ENCODE measurements at places on chromosomes 2 and 18.

- DNase-seq = no peak
Observed at GRCh38 chr18:62368100-62368499, 43.0 kb downstream of the TNFRSF11A start.

GRCh38 chr2:206160125-206160806, 571 bp downstream of the EEF1B2 start:
- DNase-seq = no peak

DNA sequence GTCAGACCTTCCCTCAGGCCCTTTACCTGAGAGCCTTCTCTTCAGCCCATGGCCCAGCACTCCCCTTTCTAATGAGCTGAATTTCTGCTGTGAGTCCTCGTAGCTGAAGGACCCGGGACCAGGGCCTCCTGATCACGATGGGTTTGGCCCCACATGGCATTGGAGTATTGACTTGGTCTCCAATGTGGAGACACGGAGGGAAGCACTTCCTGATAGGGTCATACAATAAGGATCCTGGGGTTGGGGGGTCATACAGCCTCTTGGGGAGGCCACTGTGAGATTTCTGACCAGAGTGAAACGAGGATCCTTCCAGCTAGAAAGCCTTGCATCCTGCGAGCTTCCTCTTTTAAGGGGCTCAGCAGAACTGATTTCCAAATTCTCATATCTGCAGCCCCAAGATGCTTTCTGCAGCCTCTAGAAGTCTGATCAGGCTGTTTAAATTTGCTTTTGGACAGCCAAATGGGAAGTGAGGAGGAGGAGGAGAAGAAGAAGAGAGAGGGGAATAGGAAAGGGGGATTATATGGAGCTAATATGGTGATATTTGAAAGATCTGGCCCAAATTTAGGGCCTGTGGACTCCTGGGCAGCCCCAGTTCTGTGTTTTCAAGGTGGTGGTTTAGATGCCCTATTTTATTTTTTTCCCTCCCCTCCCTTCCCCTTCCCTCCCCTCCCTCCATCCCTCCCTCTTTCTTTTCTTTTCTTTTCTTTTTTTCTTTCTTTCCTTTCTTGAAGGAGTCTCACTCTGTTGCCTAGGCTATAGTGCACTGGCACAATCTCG, 38.9 kb downstream of the RHOB start:
- no peak for DNase-seq

GRCh38 chr18:28114472-28114871, 62.5 kb downstream of the CDH2 start:
- DNase-seq = no peak

DNA sequence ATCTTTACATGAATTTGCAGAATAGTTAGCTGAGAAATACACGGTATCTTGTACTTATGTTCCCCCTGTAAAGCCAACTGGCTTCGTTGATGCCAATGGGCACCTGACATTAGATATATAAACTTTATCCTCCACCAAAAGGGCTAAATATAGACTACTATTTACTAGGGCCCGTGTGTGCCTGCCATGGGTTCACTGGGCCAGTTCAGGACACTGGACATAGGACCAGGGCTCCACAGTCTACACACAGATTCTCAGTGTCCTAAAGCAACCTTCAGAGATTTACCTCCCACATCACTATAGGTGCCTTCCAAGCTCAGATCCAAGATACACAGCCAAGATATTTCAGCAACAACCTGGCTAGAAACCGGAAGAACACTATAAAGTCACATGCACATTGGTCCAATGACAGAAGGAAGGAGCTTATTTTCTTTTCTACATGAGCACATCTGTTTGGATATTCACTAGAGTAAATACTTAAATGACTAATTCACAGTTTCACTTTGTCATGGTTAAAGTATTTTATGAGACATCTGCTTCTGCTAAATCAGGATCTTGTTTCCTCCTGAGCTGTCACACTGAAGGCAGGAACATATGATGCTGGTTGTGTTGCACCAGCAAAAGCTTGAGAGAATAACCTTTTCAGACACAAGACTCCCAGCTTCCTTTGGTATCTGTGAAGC, 95.1 kb downstream of the MYO5B start:
- DNase-seq = no peak

GRCh38 chr2:217142649-217143266, 282.9 kb upstream of the TNP1 start:
- DNase-seq = no peak

- no peak for DNase-seq
Observed at GRCh38 chr18:10391506-10391905, 62.9 kb upstream of the APCDD1 start.

DNA sequence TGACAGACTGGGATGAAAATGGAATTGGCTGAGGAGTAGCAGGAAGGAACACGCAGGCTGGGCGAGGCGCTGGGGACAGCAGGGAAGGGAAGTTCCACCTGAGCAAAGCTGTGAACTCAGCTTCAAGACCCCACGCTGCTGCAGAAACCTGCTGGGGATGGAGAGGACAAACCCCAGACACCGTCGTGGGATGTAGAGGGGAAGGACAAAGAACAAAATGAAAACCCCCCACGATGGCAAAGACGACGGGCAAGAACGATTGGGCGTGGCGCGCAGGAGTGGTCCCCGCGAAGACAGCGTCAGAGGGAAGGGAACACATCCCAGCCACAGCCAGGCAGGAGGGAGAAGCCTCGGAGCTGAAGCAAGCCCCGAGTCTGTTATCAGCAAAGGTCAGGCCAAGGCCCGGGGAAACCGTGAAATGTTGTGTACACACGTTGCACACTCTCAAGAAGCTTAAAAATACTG, 222.9 kb downstream of the NDUFA10 start:
- peak; percentile 8 for DNase-seq

DNA sequence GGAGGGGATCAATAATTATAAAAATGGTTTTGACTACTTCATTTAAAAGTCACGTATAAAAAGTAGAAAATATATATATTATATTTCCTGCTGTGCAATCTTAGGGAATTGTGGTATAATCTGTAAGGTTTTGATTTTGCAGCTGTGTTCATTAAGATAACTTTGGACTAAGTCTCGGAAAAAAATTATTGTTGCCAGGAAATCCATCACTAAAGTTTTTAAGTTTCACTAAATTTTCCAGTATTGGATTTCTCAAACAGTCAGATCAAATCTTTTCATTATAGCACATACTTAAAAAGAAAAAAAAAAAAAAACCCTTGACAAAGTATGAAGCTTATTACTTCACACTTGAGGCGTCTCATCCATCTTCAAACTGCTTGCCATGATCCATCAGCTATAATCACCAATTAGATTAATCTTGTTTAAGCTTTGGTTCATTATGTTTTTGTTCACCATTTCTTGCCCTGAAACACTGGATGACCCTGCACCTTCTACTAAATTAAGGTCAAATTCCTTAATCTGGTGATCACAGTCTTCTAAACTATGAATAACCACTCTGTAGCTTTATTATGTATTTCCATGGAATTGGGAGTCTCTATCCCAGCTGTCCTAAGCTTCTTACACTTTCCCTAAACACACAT, 326.6 kb upstream of the COL3A1 start:
- no peak for DNase-seq

GRCh38 chr2:240149943-240150784, 9.7 kb upstream of the OTOS start:
- DNase-seq = peak; percentile 41

DNA sequence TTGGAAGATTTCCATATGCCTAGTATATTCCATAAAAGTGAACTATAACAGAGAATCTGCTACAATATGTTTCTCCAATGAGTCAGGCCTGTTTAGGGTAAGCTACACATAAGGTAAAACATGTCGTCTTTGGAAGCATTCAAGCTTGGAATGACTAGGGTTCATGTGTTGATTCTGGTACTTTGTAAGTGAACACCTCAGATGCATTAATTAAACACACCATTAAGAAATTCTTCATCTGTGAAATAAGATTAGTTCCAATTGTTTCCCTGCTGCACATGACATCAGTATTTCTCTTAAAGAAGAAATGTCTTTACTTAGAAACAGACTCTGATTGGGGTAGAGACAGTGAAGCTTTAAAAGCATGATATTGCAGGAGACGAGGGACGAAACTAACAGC, 461.1 kb upstream of the NXPH2 start:
- DNase-seq = no peak

DNA sequence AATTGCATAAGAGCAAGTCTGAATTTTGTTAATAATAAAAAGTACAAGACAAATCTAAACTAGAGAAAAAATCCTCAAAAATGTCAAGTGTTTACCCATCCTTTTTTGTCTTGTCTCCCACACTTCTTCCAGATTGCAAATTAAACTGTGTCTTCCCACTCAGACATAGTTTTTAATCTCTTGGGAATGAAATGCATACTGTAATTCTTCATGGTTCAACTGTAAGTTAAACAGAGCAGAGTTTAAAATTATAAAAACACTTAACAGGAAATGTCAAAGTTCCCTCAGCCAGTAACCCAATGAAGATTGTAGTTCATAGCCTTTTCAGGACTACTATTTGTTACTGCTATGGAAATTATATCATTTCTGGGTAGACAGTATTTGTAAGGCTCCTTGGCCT, 171.8 kb downstream of the UBE2E3 start:
- no peak for DNase-seq

DNA sequence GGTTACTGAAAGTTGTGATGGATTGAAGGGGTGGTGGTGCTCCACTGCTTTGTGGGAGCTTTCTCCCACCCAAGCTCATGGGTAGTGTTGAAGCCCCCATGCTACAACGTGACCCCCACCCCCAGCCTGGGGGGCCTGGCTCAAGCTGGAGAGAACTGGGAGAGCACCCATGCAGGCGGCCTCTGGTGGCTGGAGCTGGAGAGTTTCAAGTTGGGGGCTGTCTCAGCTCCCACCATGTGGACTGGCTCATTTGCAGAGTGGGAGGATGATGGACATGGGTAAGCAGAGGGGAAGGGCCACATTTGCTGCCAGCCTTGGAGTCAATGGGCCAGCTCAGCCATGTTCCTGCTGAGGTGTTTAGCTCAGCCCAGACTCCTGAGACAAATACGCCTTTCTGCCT, 62.8 kb downstream of the INPP4A start:
- no peak for DNase-seq

GRCh38 chr2:227033471-227034148, 130.4 kb downstream of the COL4A4 start:
- peak; percentile 32 for DNase-seq

DNA sequence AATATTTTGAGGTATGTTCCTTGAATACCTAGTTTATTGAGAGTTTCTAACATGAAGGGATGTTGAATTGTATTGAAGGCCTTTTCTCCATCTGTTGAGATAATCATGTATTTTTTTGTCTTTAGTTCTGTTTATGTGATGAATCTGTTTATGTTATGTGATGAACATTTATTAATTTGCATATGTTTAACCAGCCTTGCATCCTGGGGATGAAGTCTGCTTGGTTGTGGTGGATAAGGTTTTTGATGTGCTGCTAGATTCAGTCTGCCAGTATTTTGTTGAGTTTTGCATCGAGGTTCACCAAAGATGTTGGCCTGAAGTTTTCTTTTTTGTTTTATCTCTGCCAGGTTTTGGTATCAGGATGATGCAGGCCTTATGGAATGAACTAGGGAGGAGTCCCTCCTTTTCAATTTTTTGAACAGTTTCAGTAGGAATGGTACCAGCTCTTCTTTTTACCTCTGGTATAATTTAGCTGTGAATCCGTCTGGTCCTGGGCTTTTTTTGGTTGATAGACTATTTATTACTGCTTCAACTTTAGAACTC, 71.9 kb downstream of the EPC2 start:
- no peak for DNase-seq

Data from activated CD4-positive, CD25-positive, alpha-beta regulatory T cell treated with anti-CD3 and anti-CD28 coated beads, Interleukin-2, amount 50 U/mL, for 72 hours (primary cell).